ENCODE measurements at places on chromosomes 6 and 20.
A peak's percentile ranks its signal among the peaks of the same experiment; 100 is the strongest.

DNA sequence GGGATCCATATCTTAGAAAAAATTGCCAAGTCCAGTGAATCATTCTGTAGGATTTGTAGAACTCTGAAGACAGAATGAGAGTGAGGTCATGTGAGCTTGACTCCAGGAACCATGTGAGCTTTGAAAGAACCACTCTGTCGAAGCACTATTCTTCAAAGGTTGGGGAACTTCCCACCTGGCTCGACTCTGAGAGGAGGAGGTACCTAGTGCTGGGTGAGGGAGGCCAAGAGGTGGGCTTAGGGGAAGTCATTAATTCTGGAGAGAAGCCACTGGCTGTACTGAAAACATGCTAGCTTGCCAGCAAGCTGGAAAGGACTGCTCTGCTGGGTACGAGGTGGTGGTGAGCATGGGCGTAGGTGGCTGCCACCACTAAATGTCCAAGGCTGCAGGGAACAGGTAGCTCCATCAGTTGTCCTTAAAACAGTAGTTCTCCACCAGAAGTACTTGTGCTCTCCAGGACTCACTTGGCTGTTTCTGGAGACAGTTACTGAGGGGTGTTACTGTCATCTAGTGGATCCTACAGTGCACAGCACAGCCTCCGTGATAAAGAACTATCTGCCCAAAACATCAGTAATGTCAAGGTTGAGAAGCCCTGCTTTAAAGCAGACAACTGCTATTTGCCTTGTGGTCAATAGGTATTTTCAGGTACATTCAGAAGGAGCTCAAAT, 34.7 kb upstream of the SYNJ2 start:
- no peak for DNase-seq

- DNase-seq, result no peak
These were observed 3.1 kb upstream of the UBE2J1 start for GRCh38 chr6:89355511-89356194.

GRCh38 chr6:169963581-169964297, 212.3 kb downstream of the ERMARD start:
- no peak for DNase-seq

GRCh38 chr20:21102603-21103311, 3.4 kb downstream of the LINC00237 start:
- no peak for DNase-seq

GRCh38 chr6:148364056-148364824, 21.6 kb downstream of the SASH1 start:
- peak; percentile 22 for DNase-seq

- no peak for DNase-seq
These were observed 25.5 kb upstream of the L3MBTL3 start for GRCh38 chr6:129992881-129993280.

- DNase-seq, result no peak
These were observed 50.0 kb downstream of the TTI1 start for GRCh38 chr20:37983286-37983685.

DNA sequence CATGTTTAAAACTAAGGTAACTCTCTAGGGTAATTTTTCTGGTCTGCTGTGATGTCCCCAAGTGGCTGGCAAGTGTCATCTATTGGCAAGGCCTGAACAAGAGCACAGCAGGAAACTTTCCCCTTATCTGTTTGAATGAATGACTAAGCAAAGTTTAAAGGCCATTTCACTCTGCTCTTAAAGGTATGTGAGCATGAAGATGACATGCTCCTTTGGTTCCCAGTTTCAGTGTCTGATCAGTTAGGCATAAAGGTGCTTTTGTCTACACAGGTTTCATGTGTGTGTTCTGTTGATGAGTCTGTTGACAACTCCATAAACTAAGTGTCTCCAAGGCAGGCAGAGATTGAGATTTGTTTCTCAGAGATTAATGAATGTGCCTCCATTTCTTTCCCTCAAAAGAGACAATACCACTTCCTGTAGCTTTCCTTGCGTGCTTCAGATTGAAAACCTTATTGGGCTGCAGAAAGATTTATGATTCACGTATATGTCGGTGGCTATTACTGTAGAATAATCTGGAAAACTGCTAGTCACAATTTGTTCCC, 83.9 kb downstream of the MAP3K7 start:
- DNase-seq, result no peak

Data from HFF-Myc (cell line).